ENCODE measurements at places on chromosomes 6 and 20.

DNA sequence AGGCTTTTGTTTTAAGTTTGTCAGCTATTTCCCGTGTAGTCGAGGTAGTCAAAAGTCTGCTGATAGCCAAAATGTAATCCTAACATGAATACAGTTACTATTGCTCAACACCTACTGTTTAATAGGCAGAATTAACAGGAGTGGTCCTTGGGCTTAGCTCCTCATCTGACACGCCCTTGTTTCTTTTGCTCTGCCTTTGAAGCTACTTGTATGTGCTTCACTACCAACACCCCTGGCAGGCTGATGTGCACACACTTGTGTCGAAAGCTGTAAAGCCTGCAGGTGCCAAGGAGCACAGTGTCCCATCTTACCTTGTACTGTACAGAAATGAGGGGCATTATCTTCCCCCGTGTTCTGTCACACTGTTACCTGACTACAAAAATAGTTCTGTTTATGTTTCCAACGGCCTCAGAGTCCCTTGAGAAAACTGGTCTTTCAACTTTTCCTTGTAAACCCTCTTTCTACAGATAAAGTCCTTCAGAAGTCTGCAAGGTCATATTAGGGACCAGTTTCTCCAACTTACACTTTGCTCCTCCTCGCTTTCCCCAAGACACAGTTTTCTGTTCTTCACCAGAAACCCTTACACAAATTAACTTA lies 9.3 kb downstream of the SDHAF4 start:
- DNase-seq = no peak

DNA sequence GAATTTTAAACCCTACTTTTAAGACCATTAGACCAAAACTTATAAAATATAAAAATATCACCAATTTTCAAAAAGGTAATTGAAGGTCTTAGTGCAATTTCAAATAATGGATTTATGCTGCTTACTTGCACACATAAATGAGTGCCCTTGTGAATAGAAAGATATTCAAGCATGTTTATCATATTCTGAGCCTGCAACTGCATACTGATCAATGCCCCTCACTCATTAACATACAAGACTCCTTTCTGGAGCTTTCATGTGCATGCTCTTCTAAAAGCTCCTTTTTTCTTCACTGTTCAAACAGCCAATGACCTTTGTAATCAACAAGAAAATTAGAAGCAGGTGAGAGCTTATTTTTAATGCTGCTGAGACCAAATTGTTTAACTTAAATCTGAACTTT lies 1139.3 kb downstream of the HACE1 start:
- no peak for DNase-seq

DNA sequence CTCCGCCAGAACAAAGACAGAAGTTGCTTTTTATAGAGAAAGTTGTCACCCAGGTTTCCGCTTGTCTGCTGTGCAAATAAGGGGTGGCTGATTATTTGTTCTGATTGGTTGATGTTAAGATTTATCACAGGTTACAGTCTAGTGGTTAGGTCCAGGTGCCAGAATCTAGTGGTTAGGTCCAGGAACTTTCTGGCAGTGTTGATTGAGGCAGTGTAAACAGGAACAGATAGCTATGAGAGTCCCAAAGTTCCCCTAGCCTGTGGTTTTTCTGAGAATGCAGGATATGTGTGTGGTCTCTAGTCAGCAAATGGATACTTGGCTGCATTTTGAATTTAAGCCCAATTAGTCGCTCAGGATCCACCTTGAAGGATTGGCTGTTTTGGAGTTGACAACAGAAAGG lies 148.0 kb downstream of the TMEM200A start:
- no peak for DNase-seq

DNA sequence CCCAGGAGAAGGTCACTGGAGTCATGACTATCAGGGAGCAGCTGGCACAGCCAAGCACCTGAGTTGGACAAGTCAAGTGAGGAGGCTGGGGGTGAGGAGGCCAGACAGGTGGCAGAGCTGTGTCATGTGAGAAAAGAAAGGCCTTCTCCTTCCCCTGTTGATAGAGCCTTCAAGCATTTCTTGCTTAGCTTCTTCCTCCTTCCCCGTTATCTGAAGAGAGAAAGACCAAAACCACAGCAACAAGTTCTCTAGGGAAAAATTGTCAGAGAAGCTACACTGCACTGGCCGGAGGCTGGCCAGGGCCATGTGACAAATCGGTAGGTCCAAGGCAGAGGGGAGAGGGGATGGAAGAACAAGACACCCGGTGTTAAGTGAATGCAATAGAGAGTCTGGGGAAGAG lies 202.1 kb upstream of the PRDM1 start:
- no peak for DNase-seq

GRCh38 chr6:125375821-125376220 lies 74.1 kb upstream of the HDDC2 start:
- no peak for DNase-seq

DNA sequence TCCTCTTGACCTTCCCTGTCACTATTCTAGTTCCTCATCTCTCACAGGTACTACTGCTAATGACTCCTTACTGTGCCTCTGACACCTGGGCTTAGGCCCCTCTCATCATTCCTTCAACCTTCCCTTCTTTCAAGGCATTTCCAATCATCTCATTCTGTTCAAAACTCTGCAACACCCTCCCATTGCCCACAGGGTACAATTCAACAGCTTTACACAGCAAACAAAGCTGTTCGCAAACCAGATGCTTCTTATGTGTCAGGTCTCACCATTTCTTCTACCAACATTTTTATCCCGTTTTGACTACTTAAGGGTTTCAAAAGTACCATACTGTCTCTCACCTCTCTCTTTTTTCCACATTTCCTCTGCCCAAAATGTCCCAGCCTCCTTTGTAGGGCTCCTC lies 84.4 kb upstream of the ID4 start:
- peak; percentile 74 for DNase-seq

DNA sequence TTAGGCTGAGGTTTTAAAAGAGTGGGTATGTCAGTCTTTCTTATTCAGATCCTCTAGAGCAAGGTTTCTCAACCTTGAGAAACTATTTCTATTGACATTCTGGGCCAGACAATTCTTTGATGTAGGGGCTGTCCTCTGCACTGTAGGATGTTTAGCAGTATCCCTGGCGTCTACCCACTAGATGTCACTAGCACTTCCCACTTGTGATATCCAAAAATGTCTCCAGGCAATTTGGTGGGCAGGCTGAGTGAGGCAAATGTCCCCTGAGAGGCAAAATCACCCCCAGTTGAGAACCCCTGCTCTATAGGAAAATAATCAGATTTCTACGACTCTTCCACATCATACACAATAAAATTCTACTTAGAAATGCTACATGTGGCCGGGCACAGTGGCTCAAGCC lies 7.7 kb upstream of the ZKSCAN8 start:
- DNase-seq = peak; percentile 20

- DNase-seq = no peak
Measured at GRCh38 chr6:118914598-118914997, 20.4 kb downstream of the MCM9 start.

- DNase-seq = peak; percentile 85
Measured at GRCh38 chr6:27188885-27189418, 58.5 kb upstream of the PRSS16 start.

DNA sequence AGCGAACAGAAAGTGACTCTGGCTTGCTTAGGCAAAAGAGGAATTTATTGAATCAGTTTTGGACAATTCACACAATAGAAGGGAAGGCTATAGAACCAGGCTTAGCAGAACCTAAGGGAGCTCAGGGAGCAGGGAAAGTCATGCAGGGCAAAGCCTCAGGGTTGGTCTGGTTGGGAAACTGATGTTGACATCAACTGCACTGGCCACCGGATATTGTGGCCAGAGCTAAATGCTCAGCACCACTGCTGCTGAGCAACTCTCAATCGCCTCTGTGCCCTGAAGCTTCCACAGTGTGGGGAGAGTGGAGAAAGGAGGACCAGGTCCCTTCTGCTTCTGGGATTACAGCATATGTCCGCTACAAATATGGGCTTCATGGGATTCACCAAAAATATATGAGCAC lies 93.3 kb upstream of the GCM1 start:
- DNase-seq = no peak

GRCh38 chr6:33789550-33789895 lies 593 bp upstream of the LEMD2 start:
- DNase-seq = no peak

DNA sequence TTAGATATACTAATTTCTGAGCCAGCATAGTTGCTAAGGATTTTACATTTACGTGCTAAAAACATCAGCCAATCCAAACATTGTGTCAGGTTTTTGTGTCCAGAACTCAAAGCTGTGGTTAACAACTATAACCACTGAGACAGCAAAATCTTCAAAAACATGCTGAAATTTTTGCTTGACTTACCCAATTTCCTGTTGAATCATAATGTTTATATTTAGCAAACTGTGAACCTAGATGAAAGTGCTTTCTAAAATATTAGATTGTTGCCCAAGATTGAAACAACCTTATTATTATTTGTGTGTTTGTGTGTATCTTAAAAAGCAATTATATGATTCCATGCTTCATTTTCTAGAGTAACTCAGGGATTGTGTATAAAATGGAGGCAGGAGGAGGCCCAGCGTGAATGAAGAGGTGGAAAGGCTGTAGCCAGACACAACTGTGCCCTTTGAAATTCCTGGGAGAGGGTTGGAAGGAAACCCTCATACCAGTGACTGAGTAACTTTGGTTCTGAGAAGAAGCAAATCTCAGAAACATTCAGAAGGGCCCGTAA lies 48.0 kb downstream of the ARMC2 start:
- no peak for DNase-seq

DNA sequence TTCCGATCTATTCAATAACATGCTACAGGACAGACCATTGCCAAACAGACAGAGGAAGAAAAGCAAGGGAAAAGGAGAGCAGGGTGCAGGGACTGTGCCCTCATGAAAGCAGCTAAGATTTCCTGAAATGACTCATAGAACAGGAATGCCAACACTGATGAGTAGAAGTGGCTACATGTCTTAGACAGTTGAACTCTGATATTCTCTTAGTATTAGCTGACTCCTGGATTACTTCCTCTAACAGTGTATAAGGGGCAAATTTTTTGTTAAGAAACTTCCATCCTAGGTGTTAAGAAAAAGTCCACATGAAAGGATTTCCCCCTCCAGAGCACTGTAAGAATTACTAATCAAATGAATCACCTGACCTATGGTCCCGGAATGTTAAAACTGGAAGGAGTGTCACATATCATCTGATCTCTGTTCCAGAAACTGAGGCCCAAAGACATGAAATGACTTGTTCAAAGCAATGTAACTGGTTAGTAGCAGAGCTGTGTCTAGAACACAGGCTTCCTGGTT lies 224.9 kb downstream of the IBTK start:
- no peak for DNase-seq

DNA sequence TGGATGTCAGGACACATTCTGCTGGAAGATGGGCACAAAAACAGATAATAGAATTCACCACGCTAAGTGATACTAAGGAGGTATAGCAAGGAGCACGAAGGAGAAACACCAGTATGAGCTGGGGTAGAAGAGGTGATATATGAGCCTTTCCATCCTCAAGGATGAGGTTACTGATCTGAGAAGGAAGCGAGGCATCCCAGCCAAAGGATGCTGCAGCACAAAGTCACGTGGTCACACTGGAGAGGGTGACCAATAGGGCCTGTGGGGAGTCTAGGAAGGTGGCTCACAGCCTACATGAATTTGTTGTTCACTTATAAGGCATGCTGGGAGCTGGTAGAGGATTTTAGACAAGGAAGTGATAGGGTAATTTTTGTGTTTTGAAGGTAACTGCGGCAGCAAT lies 1.4 kb downstream of the GINS1 start:
- no peak for DNase-seq

DNA sequence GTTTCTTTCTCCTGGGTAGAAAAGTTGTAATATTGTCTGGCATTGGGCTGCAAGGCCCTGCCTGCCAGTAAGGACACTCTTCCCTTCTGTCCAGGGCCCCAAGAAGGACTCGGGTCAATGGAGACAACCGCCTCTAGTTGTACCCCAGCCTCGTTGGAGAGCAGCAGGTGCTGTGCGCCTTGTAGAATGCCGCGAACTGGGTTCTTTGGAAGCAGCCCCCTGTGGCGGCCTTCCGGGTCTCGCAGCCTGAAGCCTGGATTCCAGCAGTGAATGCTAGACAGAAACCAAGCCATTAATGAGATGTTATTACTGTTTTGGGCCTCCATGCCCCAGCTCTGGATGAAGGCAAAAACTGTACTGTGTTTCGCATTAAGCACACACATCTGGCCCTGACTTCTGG lies 37.0 kb downstream of the PLCG1 start:
- no peak for DNase-seq

- no peak for DNase-seq
Measured at GRCh38 chr6:148452876-148453275, 110.2 kb downstream of the SASH1 start.

- peak; percentile 84 for DNase-seq
Measured at GRCh38 chr20:14896569-14896968, 559.2 kb upstream of the FLRT3 start.

- no peak for DNase-seq
Measured at GRCh38 chr6:42049116-42049809, 1.1 kb upstream of the TAF8 start.

GRCh38 chr6:149223904-149224351 lies 93.6 kb upstream of the TAB2 start:
- DNase-seq = no peak

GRCh38 chr6:160881148-160881808 lies 110.3 kb upstream of the MAP3K4 start:
- DNase-seq = peak; percentile 18

DNA sequence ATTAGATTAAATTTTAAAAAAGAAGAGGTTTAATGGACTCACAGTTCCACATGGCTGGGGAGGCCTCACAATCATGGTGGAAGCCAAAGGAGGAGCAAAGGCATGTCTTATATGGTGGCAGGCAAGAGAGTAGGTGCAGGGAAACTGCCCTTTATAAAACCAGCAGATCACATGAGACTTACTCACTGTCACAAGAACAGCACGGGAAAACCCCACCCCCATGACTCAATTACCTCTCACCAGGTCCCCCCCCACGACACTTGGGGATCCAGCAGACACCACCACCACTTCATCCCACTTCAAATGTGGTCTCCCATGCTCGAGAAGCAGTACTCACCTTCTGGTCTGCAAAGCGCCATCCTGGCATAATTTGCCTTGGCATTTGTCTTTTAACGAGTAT lies 24.6 kb downstream of the MTFR2 start:
- DNase-seq = no peak

DNA sequence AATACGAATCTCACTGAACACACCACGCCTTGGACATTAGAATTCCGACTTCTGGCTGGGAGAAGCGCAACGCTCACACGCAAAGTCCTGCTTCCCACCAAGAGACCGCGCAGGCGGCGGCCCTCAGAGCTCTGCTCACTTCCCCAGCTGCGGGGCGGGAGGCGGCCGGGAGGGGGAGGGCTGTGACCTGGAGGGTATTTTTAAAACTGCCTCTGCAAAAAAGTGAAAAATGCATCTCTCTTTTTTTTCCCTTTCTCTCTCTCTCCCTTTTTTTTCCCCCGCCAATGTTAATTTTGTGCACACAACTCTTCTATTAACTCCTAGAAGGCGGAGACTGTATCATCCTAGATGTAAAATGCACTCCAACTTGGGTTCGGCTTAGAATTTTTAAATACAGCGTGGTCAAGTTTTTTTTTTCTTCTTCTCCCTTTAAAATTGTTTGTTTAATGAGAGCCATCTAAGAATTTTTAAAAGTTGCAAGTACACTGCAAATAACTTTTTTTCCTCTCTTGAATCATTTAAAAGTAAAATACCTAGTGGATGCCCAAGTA lies 66.4 kb downstream of the STX11 start:
- DNase-seq = no peak
